ENCODE measurements at places on chromosomes 4 and X.

GRCh38 chr4:60605646-60606354 lies 594.3 kb upstream of the ADGRL3 start:
- no peak for DNase-seq

GRCh38 chrX:12986164-12986779 lies 11.4 kb downstream of the TMSB4X start:
- DNase-seq = no peak

DNA sequence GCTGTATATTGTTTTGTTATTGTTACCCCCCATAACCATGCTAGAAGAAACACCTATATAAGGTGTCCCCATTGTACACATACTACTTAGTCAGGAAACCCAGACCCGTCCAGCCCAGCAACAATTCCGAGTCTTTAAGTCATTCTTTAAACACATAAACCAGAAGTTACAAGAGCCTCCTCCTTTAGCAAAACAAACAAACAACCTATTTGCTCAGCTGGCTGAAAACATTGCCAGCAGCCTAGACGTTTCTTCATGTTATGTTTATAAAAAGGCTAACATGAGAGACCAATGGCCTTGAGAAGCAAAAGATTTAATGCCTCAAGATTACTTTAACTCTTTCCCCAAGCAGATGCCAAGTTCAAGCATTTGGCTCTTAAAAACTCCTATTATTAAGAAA lies 1.4 kb downstream of the ACOX3 start:
- DNase-seq = no peak

DNA sequence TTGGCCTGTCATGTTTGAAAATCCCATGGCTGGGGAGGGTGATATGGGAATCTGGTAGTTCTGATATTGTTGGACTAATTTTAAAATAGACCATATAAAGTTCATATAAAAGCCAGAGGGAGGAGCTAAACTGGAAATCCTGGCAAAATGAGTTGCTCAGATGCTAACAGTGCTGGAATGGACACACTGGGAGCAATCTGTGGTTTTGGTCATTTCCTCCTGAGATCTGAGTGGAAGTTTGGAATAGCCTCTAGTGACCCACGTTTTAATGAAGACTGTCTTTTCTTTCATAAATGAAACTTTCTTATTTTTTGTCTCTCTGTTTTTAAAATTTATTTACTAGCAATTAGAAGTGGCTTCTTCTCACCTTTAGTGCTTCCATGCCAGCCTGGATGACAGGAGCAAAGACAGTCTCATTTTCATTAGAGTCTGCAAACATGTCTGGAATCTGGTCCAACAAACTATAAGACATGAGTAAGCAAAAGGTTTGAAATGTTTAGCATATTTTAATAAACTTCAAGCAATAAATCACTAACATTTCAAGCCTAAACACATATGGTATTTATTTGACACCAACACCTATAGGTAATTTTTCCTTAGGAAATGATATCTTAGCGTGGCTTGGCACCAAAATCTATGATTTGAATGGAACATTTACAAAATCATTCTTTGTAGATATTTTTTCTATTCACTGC lies 66.6 kb downstream of the METTL14 start:
- no peak for DNase-seq

GRCh38 chr4:52576961-52577623 lies 82.0 kb downstream of the USP46 start:
- no peak for DNase-seq

Data from activated CD8-positive, alpha-beta memory T cell treated with anti-CD3 and anti-CD28 coated beads for 4 hours (primary cell).